ENCODE measurements at places on chromosomes 11 and 22.

GRCh38 chr11:16921019-16921418 is 93.2 kb downstream of the PLEKHA7 start:
- DNase-seq, result no peak

- no peak for DNase-seq
Observed at GRCh38 chr11:73983741-73984538, 1.3 kb upstream of the UCP2 start.

DNA sequence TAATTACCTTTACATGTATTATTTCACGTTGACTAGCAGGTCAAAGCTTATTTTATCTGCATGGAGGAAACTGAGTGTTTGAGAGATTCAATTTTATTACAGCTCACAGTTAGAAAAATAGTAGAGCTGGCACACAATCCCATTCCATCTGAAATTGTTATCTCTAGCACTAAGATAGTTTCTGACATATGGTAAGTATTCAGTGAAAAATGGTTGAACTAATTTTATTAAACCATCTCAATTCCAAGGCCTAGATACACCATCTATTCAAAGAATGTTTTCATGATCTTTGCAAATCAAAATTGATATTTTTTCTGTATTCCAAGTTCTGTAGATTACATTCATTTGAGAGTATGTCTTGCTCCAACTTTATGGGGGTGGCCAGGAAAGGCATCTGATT is 125.4 kb upstream of the FAT3 start:
- DNase-seq, result no peak

DNA sequence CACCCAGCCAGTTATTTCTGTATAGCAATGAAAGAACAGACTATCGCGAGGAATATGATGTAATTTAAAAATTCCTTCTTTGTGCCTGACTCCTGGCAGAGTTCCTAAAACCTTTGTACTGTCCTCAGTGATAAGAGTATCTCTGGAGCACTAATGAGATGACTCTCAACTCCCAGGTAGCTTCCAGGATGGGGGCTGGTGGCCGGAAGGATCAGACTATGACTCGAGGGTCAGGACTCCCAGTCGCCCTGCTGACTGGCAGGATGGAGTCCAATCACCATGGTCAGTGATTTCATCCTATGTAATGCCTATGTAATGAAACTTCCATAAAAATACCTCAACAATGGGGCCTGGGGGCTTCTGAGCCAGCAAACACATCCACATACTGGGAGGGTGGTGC is 135.1 kb downstream of the SHANK2 start:
- DNase-seq, result no peak

- DNase-seq, result no peak
Observed at GRCh38 chr11:117711331-117711730, 85.7 kb downstream of the DSCAML1 start.

- no peak for DNase-seq
Observed at GRCh38 chr11:75773595-75774353, 5.2 kb downstream of the DGAT2 start.

DNA sequence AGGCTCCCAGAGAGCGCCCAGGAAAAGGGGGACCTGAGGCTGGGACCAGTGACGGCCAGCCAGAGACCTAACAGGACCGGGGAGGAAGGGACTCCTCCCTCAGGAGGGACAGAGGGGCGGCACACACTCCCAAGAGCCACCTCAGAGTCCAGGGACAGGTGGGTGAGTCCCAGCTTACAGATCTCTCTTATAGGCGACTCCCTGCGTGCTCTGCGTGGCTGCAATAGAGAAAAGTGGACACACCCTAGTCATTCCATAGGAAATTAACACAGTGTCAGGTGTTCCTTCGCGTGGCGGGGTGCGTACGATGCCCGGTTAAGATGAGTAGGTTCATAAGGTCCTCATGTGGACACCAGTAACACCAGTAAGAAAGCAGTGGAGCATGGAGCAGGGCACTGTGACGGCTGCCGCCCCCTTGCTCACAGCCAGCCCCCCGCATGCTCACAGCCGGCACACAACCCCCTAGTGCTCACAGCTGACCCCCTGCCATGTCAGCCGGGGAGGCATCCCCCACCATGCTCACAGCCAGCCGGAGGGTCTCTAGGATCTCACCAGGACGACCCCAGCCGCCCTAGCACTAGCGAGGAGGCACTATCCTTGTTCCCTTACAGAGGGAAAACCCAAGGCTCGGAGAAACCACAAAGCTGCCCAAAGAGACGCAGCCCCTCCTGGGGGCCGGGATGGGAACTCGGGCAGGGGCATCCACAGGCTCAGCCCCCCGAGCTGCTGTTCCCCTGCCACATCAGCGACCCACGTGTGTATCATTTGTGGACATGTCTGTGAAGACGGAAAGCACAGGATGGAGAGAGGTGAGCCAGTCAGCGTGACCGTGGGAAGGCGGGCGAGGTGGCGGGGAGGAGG is 426.8 kb downstream of the TBC1D22A start:
- no peak for DNase-seq

GRCh38 chr11:112336356-112336886 is 75.8 kb upstream of the PLET1 start:
- DNase-seq, result no peak

DNA sequence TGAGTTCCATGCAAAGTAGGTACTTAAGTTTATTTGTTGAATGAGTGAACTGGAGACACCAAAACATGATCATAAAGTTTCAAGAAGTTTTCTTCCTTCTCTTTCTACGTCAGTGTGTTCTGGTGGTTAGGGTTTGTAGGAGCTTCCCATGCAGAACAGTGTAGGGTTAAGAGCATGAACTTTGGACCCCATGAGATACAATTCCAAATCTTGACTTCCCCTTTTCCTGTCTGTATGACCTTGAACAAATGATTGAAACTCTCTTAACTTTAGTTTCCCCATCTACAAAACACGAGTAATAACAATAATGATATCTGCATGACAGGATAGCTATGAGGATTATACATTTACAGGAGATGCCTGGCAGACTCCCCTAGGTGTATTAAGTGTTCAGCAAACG is 41.0 kb upstream of the TENM4 start:
- DNase-seq, result no peak

DNA sequence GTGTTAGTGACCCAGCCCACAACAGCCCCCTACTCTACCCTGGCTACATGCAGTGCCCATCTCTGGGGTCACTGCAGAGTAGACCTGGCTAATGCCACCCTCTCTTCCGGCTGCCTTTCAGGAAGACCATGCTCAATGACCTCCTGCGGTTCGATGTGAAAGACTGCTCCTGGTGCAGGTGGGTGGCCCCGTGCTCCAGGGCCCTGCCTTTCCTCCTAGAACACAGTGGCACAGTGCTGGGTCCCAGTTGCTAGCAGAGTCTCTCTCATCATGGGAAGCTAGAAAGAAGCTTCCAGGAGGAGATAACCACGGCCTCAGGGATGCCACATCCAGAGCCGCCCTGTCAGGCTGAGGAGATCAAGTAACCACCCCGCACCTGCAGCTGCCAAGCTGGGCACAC is 3.6 kb downstream of the LZTR1 start:
- no peak for DNase-seq

- no peak for DNase-seq
Observed at GRCh38 chr11:94988748-94989147, 15.2 kb downstream of the KDM4D start.

DNA sequence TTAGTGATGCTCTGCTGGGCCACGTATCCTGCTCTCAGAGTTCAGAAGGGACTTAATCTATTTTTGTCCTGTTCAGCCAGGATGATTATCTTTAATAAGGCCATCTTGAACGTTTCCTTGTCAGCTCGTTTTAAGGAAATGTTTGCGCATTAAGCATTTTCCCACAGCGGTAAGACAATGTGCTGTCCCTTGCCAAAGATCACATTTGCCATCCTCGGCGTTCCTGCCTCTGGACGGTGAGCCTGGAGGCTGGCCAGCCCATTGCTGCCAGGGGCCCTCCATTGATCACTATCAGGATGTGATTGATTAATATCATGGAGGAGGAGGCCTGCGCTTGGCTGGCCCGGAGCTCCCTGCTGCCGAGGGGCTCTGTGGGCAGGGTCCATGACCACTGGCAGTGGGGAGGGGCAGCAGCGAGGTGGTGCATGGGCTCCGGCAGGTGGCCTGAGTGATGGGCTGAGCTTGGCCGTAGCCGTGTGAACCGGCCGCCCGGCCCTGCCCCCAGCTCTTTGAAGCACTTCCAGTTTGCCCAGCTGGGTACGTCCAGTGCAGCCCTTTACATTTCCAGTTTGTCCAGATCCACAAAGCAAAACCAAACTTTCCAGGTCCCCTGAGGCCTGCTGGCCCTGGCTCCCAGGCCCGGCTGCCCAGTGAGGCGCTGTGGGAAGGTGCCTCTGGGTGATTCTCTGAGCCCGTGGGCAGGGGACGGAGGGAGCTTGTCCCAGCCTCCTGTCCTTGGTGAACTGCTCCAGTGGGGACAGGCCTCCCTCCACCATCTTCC is 49.5 kb upstream of the SMIM38 start:
- DNase-seq, result no peak

- no peak for DNase-seq
Observed at GRCh38 chr22:42434748-42435425, 2.7 kb upstream of the NFAM1 start.

GRCh38 chr11:65591939-65592857 is 3.4 kb downstream of the KCNK7 start:
- no peak for DNase-seq

DNA sequence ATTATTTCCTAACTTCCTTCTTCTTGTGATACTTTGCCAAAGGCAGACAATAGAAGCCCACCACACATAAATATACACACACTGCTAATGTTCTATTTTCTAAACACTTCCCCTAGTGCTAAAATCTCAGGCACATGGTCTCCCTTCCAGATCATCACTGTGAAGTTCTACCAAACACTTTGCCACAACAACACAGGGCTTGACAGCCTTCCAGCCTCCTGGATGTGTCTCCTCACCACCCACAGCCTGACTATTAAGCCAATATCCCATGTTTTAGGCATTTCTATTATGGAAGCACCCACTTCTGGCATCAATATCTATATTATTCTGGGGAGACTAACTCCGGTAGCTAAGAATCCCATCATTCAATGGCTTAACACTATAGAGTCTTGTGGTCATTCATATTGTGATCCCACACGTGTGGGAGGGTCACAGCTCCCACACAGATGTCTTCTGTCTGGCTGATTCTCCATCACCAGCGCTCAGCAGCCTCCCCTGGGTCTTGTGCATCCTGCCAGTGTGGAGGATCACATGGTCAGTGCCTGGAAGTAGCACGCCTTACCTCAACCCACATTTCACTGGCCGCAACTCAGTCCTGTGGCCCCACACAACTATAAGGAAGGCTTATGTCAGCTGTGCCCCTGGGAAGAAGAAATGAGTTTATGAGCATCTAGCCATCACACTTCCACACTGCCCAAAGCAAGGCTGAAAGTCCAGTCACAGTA is 29.0 kb downstream of the SPATA19 start:
- no peak for DNase-seq

- no peak for DNase-seq
Observed at GRCh38 chr11:8019314-8020243, 32.4 kb downstream of the EIF3F start.

DNA sequence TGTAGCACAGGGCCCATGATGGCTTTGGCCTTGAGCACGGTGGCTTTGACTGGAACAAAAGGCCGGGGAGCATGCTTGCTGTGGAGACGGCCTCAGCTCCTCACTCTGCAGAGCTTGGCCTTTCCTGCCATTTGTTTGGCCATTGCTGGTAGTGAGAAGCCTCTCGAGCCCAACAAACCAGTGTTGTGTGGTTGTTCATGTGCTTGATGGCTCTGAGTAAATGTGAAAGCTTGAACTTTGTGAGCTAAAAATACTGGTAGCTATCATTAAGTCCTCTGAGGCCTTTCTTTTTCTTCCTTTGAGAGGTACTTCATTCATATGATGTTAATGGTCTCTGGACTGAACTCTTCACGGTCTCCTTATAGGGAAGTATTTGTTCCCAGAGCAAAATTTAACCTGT is 39.6 kb downstream of the NAT10 start:
- no peak for DNase-seq

DNA sequence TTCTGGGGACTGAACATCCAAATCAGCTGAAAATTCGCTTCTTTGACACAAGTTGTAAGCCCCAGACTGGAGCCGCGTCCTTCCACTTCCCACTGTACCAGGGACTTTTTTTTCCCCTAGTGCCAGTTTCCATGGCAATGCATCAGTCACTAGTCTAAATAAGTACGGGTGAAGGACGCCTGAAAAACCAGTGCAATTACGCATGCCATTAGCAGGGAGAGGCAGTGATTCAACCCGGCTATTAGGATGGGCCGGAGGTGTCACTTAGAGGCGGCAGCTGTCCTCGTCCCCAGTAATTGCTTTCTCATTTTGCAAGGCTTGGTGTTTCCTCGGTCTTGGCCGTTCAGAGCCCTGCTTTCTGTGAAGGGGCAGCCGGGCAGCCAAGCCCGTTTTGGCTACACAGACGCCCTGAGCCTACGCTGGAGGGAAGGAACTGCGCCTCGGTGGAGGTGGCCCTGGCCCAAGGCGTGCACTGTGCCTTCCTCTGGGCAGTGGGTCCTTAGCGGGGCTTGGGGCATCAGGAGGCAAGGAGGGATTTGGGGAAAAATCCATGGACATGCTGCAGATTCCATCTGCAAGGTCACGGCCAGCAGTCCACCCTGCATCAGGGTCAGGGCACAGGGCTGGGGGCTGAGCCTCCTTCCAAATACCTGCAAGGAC is 319.7 kb downstream of the CTTN start:
- DNase-seq, result no peak

GRCh38 chr22:31728857-31729256 is 21.1 kb downstream of the PRR14L start:
- no peak for DNase-seq

GRCh38 chr11:119874660-119875238 is 145.7 kb upstream of the NECTIN1 start:
- no peak for DNase-seq

DNA sequence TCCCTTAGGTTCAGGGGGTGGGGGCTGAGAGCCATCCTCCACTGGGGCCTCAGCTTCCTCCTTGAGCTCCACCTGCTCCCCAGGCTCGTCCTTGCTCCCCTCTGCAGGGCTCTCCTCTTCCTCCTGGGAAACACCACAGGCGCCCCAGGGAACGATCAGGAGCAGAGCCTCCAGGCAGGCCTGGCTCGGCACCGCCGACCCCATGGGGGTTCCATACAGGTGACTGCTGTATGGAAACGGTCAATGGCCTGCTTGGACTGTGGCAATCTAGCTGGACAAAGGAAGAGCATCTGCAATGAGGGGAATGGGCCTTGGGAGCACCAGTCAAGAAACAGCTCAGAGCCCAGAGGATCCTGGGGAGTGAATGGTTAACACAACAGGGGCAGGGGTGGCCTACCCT is 7.9 kb downstream of the HYOU1 start:
- DNase-seq, result no peak

DNA sequence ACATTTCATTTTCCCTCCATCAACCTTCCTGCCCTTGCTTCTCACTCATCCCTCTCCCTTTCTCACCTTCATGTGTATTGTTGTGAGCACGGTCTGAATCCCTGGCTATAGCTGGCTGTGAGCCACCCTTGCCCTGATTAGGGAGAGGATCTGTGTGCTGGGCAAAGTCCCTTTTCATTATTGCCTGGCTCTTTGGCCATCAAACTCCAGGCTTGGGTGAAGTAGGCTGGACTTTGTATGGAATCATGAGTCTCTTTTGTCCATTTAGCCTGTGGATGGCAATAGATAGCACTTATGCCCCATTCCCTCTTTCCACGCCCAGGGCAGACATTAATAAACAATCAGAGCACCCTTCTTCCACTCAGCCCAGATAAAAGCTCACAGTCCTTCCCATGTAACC is 6.7 kb downstream of the MYO18B start:
- no peak for DNase-seq

Measured in gastrocnemius medialis (tissue), 4 donors.